CD4-positive, alpha-beta T cell treated with Interleukin-10 for 1 hour (primary cell): ENCODE measurements at places on chromosomes 1 and 21.
A peak's percentile ranks its signal among the peaks of the same experiment; 100 is the strongest.

- DNase-seq, result no peak
Measured at GRCh38 chr1:176315519-176316220, 108.6 kb upstream of the COP1 start.

GRCh38 chr21:43370091-43370658, 56.8 kb downstream of the SIK1 start:
- no peak for DNase-seq

- DNase-seq, result peak; percentile 70
Measured at GRCh38 chr1:24526940-24527542, 24.4 kb downstream of the RCAN3 start.

DNA sequence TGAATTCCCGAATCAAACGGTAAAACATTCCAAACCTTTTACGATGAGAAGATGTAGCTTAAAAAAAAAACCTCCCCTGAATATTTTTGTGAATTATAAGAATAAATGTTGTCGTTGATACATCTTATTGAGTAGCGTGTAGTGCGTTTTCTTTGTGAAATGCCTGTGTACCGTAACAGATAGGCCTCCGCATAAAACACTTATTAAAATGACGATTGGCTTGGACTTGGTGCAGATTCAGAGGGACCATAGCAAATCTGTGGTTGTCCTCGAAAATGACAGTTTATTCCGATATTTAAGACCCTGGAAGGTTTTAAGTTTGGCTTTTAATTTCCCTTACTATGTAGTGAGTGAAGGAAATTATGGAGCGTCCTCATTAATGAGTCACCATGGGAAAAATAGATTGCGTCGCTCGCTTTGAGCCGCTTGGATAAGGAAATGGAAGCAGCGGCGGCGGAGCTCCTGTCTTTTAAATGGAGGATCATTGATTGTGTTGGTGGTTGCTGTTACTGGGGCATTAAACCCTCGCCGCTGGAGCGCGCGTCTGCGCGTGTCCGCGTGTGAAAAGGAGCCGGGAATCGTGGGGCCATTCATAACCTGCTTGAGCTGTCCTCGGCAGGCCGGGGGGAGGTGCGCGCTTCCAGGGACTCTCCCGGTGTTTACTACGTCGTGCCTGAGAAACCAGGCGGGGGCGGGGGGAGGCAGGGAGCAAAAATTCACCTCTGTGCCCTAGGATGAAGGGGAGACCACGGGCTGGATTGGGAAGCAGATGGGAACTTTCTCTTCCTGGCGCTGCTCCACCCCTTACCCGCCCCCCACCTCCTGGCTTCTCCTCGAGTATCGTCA, 1.6 kb downstream of the SPEN start:
- DNase-seq, result peak; percentile 77

- DNase-seq, result no peak
Measured at GRCh38 chr21:17460094-17460493, 52.7 kb upstream of the CXADR start.

GRCh38 chr1:181984006-181984405, 77.5 kb downstream of the ZNF648 start:
- no peak for DNase-seq

DNA sequence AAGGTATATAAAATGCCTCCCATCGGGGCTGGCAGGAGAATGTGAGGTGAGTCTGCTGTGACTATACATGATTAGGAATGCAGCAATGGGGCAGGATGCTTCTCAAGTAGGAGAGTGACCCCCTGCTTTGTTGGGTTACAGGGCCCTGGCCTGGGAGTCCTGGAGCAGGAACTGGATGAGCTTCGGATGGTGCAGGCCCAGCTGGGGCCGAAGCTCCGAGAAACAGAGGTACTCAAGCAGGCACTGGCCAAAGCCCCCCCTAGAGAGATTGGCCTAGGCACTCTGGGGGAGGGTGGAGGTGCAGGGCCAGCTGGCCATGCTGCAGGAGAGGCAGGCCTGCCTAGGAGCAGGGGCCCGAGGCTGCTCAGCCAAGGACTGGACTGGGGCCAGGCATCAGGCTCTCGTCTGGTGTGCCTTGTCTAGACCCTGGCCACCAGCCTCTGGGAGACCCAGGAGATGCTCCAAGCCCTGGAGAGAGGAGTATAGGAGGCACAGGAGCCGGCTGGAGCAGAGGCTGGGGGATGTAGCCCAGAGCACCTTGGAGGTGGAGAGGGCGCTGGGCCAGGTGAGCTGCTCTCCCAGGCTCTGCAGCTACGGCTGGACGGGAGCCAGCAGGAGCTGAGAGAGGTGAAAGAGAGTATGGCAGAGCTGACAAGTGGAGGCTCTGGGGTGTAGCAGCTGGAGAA, 32.8 kb upstream of the PKP1 start:
- DNase-seq, result no peak
